Erythroblast (primary cell): ENCODE measurements at places on chromosomes 1 and 21.

DNA sequence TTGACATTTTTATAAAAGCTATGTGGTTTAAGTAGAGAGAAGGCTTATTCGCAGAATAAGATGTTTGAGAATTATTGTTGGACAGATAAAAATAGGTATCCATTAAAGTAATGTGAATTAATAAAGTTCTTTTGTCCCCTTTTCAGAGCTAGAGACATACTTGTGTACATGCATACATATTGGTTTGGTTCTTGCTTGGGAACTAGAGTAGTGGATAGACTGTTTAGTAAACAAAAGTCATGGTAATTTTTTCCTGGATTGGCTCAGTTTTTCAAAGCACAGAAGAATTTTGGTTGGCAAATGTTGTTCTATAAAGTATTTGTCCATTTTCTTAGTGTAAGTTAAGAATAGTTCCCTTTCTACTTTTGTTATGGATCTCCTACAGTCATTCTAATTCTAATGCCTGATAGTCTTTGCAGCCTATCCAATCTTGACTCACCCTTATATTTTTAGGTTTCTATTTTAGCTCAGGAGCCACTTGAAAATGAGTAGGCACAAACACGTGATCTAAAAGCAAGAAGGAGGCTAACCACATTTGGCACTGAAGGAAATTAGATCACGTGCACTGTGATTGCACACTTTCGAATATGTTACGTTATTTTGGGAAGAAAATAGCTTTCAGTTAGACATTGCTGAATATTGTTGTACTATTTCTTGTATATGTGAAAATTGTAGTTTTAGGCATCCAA, 47.0 kb downstream of the RABGAP1L start:
- DNase-seq = no peak

GRCh38 chr1:230226007-230226800, 159.2 kb downstream of the GALNT2 start:
- DNase-seq = no peak

DNA sequence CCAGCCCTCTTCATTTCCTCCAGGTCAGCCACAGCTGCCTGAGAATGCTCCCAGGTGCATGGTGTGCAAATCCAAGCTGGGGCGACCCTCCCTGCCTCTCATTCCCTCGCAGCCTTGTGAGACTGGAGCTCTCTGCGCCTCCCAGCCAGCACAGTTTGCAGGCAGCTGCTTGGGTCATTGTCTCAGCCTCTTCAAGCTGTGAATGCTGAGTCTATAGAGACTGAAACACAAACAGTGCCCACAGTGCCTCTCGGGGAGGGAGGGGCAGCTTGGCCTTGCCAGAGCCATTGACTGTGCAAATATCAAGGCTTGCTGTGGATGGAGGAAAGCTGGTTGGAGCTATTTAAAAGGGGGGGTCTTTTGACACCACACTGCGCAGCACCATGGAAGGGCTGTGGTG, 10.6 kb downstream of the PLXNA2 start:
- no peak for DNase-seq

GRCh38 chr1:244837597-244838258, 2.3 kb downstream of the COX20 start:
- DNase-seq = peak; percentile 31

- DNase-seq = no peak
Observed at GRCh38 chr1:41633764-41634163, 149.3 kb upstream of the EDN2 start.

DNA sequence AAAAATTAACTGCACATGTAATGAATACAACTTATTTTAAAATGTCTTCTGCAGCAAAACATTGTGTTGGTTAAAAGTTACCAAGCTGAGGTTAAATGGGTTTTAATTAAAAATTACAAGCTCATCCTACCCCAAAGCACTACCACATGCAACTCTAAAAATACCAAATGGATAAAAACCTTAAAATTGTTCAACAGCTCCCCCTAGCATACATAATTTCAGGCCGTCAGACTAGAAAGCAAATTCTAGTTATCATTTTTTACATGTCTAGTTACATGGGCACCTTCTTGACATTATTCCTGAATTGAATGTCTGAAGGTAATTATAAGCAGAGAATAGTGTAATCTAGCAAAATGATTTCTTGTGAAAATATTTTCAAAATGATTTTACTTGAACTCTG, 176.5 kb downstream of the C1orf21 start:
- DNase-seq = peak; percentile 38

DNA sequence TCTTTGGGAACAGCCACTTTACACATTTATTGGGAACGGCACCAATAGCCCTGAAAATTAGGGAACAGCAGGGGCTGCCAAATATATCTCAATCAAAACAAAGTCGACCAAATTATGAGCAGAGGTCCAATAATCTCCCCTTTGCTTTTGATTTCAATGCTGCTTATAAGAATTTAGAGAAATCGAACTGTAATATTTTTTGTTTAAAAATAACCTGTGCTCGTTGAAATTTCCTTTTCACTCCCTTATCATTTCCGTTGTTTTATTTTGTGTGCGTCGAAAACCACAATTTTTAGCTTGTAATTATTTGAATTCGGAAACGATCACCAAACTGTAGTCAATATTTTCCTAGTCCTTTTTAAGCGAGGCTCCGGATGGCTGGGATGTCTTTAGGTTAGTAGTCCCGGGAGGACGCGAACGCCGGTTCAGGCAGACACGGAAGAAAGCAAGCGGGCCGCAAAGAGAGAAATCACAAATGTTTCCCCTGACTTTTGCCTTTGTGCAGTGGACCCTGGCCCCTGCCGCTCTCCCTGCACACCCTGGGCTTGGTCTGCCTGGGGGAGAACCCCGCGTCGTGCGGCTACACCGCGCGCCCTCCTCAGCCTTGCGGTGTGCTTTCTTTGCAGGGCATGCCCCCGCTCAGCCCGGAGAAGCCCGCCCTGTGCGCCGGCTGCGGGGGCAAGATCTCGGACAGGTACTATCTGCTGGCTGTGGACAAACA, 2.3 kb downstream of the LHX9 start:
- DNase-seq = peak; percentile 42

DNA sequence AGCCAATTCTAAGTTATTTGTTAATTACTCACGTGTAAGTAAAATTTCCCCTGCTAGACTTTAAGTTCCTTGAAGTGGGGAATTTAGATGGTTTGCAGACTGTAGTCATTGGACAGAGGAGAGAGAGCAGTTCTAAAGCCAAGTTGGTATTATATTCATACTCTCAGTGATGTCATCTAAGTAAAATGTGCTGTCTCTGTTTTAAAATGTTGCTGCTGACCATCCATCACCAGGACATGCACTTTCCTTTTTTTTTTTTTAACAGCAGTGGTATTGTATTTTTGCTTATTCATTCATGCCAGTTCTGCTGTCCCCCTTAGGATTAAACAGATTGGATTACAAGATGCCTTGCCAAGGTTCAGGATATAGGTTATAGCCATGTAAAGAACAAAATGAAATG, 2.3 kb downstream of the TTLL7 start:
- no peak for DNase-seq

GRCh38 chr1:180970333-180971079, 52.2 kb downstream of the STX6 start:
- DNase-seq = no peak

GRCh38 chr1:116923421-116923820, 13.7 kb downstream of the PTGFRN start:
- no peak for DNase-seq

DNA sequence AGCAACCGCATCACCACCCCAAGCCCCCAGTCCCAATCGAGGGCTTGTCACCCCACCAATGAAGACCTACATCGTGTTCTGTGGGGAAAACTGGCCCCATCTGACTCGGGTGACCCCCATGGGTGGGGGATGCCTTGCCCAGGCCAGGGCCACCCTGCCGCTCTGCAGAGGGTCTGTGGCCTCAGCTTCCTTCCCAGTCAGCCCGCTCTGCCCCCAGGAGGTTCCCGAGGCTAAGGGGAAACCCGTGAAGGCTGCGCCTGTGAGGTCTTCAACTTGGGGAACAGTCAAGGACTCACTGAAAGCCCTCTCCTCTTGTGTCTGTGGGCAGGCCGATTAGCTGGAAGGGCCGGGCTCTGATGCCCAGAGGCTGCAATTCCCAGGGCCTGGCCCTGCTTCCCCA, 2.0 kb downstream of the SRARP start:
- DNase-seq = no peak

DNA sequence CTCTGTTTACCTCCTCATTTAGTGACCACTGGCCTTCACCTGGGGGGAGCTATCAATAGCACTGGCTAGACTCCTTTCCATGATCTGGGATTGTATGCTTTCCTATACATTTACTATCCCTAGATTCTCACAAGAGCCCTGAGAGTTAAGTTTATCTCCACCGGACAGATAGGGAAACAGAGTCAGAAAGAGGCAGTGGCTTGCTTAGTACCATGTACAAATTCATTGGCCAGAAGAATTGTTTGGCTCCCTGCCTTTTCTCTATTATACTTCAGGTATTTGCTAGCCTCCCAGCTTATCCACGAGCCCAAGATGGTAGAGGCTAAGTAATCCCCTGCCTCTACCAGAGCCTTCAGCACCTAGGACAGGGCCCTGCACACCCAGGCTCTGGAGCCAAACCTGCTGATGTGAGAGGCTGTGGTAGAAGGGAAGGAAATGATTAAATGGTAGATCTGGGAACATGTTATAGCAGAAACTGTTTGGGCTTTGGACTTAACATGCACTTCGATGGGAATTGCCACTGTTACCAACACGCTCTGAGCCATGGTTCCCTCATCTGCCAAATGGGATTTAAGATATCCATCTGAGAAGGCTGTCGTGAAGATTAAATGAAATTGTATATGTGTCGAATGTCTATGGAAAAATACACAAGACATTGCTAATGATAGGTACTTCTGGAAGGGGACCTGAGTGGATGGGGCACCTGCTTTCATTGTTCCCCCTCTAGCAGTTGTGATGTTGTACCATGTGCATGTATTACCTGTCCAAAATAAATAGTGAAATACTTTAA, 3.1 kb upstream of the BLACAT1 start:
- DNase-seq = peak; percentile 6
